B cell (primary cell): ENCODE measurements at places on chromosomes 7 and 10.

- DNase-seq: no peak
Observed at GRCh38 chr7:26321435-26321834, 29.8 kb downstream of the SNX10 start.

GRCh38 chr7:123096434-123096833 lies 100.9 kb upstream of the TAS2R16 start:
- no peak for DNase-seq

DNA sequence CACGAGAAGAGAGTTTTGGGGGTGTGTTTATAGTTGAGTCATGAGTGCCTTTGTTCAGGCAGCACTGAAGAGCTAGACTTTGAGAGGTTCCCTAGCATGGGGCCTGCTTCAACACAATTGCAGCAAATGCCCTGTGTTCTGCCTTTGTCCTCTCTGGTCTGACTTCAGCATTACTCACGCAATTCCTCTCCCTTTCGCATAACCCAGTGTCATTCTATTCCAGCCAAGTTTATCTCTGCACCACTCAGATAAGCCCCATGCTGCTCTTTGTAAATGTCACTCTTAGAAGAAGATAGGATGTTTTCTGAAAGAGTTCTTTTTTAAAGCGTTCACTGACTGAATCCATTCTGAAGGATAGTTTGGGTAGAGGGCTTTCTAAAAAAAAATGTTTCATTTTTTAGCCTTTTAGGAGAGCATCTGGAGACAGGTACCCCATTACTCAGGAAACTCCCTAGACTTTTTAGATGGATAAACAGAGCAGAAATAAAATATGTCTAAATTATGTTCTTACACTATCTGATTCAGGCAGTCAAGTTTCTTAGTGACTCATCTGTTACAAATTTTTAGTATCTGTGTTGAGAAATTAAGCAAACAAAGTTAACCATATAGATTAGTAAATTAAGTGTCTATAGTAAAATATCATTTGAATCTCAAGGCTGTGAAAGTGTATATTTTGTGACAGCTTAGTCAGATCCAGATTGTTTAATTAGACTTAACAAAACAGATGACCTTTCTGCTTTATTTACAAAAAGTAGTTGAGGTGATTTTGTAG lies 318.5 kb downstream of the GPR158 start:
- no peak for DNase-seq

DNA sequence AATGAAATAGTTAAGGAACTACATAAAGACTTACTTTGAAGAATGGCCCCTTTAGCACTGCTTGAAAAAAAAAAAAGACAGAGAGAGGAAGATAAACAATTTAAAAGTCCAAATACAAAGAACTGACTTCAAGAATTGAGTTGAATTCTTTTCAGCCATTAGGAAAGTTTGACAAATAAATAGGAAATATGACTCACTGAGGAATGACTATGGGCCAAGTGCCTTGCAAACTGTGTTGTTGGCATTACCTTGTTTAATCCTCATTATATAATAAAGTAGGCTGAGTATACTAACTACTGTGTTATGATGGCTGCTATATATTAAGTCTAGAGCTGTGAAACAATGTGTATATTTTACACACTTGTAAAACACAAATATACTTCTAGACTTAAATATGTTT lies 151.1 kb downstream of the ELMO1 start:
- no peak for DNase-seq

GRCh38 chr10:79274279-79275104 lies 72.8 kb upstream of the PPIF start:
- no peak for DNase-seq

DNA sequence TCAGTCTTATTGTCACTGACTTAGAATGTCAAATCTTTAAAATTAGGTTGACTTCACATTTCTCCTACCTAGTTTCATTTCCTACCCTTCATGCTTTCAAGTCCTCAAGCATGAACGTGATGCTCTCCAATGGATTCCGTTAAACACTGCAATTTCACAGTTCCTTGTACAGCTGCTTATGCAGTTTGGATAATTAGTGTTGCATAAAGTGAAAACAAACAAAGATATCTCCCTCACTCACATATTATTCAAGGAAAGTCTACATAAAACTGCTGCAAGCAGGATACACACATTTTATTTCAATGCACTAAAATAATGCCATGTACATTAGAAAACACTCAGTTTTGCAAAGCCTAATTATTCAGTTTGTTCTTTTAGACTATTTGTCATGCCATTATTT lies 214.0 kb downstream of the CRPPA start:
- DNase-seq: no peak

DNA sequence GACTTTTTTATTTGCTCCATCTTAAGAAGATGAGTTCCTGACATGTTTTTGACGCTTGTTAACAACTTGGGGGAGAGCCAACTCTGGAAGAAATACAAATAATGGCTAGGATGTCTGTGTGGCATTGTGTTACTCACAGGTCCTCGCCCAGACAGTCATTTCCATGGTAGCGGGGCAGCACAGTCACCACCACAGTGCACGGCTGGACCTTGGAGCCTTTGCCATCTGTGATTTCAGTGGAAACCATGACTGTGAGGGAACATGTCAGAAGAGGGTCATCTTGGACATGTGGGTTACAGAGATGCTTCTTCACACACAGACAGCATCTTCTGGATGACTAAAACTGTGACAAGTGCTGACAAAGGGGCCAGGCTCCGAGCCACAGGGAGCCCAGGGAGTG lies 74.5 kb downstream of the PKD1L1 start:
- DNase-seq: no peak

GRCh38 chr7:131244259-131244852 lies 83.3 kb upstream of the MKLN1 start:
- DNase-seq: no peak

DNA sequence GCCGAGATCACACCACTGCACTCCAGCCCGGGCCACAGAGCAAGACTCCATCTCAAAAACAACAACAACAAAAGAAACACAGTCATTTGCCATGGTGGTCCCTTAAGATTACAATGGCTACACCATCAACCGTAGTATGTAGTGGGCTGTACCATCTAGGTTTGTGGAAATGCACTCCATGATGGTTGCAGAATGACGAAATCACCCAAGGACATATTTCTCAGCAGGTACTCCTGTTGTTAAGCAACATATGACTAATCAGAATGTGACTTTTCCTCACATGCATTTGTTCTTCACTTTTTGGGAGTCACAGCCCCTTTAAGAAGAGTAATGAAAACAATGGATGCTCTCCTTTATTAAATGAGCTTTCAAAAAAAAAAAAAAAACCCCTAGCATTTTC lies 11.0 kb downstream of the SVIL start:
- DNase-seq: no peak

DNA sequence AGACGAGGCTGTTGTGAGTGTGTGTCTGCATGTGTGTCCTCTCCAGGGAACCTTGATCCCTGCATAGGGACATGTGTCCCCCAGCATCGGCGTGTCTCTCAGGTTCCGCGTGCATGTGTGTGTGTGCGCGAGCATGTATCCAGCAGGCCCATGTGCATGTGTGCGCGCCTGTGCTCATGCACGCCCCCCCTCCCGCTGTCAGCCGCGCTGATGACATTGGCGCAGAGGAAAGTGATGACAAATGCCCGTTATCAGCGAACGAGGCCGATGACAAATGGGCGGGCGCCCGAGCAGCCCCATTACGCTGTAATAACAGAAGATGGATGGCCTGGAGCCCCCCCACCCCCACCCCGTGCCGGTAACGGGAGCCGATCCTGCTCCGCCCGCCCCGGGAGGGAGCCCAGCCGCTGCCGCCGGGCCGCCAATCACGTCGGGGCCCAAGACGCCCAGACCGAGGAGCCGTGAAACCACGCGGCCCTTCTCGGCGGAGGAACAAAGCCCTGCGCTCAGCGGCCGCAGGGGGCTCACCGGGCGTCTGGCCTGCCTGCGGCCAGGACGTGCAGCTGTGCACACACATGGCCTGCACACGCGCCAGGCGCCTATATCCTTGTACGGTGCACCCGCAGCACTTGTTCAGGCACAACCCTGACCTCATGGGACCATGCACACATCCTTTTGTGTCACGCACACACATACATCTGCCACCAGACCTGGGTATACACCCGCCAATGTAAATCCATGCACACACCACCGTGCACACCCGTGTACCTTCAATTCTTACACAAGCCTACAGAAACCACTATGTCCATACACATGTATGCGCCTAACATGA lies 21.5 kb downstream of the POLL start:
- DNase-seq: peak; percentile 44

GRCh38 chr10:91415816-91416215 lies 5.7 kb downstream of the HECTD2 start:
- DNase-seq: no peak

DNA sequence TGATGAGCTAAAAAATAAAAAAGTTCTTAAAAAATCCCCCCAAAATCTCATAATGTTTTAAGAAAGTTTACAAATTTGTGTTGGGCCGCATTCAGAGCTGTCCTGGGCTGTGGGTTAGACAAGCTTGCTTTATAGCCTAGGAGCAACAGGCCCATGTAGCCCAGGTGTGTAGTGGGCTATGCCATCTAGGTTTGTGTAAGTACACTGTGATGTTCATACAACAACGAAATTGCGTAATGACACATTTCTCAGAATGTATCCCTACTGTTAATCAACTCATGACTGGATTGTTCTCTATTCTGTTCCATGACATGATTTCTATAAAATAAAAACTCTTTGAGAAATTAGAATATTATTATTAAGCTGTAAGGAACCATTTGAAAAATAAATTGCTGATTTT lies 13.0 kb downstream of the MIOS start:
- no peak for DNase-seq

- DNase-seq: no peak
Observed at GRCh38 chr10:83834096-83834495, 305.2 kb upstream of the GHITM start.

- no peak for DNase-seq
Observed at GRCh38 chr7:103120362-103120761, 28.5 kb downstream of the NAPEPLD start.

- no peak for DNase-seq
Observed at GRCh38 chr10:124646483-124647352, 97.5 kb downstream of the FAM53B start.

- no peak for DNase-seq
Observed at GRCh38 chr10:123496375-123496774, 169.8 kb upstream of the GPR26 start.

GRCh38 chr7:78284945-78285344 lies 486.4 kb downstream of the PHTF2 start:
- DNase-seq: no peak

GRCh38 chr10:22617516-22617915 lies 96.9 kb downstream of the PIP4K2A start:
- DNase-seq: no peak

- no peak for DNase-seq
Observed at GRCh38 chr7:155660758-155661093, 16.3 kb downstream of the RBM33 start.

GRCh38 chr10:129417870-129418269 lies 49.2 kb upstream of the MGMT start:
- DNase-seq: no peak

GRCh38 chr7:46486256-46487206 lies 565.5 kb upstream of the IGFBP3 start:
- DNase-seq: no peak

DNA sequence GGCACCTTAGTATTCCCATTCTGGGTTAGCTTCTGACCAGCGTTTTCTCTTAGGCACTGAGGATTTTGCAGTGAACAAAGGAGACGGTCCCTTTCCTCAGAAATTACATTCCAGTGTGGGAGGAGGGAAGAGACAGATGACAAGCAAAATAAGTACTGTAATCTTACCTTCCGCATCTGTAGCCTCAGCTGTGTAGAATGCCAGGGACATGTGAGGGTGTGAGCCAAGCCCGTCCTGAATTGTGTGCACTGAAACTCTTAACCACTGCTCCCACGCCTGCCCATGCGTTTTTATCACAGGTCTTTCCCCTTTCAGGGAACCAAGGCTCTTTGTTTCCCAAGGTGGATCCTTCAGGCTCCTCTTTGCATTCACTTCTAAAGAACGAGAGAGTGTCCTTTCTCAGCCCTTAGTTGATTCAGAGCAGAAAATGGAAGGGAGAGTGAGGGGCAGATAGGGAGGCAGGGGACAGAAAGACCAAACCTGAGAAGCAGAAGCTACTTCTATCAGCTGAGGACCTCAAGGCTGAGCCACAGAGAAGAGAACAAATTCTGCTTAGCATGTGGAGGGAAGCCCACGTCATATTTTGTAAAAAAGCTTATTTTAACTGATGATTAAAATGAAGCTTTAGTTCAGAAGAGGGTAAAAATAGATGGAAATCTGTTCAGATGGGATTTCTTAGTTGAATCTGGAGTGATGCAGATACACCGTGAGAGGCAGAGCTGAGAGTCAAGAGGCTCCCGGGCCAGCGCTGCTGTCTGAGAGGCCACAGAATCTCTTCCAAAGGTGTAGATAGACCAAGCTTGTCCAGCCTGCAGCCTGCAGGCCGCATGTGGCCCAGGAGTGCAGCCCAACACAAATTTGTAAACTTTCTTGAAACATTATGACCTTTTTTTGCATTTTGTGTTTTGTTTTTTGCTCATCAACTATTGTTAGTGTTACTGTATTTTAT lies 122.5 kb downstream of the CCNY start:
- DNase-seq: no peak

DNA sequence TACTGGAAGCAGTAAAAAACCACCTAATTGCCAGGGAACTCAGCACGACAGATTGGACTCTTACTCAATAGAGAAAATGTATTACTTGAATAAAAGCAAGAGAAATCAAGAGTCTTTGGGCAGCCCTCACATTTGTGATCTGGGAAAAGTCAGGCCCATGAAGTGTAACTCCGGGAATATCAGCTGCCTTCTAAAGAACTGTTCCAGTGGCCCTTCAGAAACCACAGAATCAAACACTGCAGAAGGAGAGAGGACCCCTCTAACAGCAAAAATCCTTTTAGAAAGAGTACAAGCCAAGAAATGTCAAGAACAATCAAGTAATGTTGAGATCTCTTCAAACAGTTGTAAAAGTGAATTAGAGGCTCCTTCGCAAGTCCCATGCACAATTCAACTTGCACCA lies 540.0 kb upstream of the TEX47 start:
- DNase-seq: no peak

- DNase-seq: no peak
Observed at GRCh38 chr7:84647797-84648757, 453.5 kb upstream of the SEMA3A start.

GRCh38 chr7:29641651-29642050 lies 78.0 kb downstream of the PRR15 start:
- no peak for DNase-seq

- DNase-seq: no peak
Observed at GRCh38 chr7:22361795-22362194, 4.8 kb upstream of the RAPGEF5 start.

- DNase-seq: no peak
Observed at GRCh38 chr7:97022491-97023306, 1.9 kb downstream of the DLX5 start.

DNA sequence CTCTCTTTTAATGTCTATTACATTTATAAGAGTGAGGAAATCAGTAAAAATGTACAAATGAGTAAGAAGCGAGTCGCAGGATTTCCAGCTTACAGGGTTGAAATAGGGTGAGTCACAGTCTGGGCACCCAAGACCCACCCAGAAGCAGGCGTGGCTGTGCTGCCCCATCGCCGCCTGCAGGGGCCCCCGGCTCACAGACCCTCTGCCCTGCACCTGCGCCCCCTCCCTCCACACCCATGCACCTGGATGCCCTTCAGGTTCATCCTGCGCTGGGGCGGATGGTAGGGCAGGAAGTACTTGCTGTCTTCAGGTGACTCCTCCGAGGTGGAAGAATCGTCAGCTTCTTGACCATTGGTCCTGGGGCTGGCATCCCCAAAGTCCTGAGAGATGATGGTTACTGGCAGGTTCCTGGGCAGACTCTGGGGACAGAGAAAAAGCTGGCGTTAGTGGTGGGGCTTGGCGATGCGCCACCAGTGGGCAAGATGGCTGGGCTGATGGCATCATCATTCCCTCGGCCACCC lies 90.2 kb upstream of the GNA12 start:
- no peak for DNase-seq

- no peak for DNase-seq
Observed at GRCh38 chr7:134740376-134740775, 39.1 kb upstream of the CALD1 start.
